Right cardiac atrium (tissue), 5 donors: ENCODE measurements at places on chromosomes 11 and 22. TPM values are rescaled to one million over a fixed set of nuclear protein-coding genes. Genes with fewer than 3 reads are reported as not detected.

DNA sequence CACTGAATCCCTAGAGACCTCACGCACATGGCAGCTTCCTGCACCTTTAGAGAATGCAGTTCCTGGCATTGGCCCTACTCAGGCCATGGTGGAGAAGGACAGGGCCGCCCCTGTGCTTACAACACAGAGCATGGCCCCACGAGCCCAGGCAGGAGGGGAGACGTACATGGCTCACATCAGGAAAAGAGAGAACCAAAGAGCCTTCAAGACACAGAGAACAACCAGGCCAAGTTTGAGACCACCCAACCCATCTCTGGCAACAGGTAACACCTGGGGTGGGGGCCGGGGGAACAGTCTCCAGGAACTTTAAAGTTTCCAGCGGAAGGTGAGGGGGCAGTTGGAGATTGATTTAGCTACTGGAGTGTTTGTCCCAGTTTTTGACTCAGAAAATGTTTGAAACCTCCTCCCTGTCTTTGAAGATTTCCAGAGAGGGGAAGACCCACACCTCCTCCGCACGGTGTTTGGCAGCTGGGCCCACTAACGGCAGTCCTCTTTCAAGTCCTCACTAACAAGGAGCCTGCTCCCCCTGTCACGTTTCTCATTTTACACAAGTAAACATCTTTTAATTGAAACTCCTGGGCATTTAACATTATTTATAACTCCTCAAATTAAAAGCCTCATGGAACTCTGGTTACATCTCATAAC, 1423.8 kb downstream of the TBC1D22A start:
- no peak for DNase-seq

- DNase-seq = no peak
Observed at GRCh38 chr22:19675428-19675827, 38.9 kb upstream of the SEPTIN5 start.

Gene P2RX3
- not detected for total RNA-seq

Gene HEPHL1
- total RNA-seq = not detected

Gene PTPRCAP
- 2.2 TPM for total RNA-seq
